ENCODE measurements at places on chromosomes 5 and 9.
A peak's percentile ranks its signal among the peaks of the same experiment; 100 is the strongest.

DNA sequence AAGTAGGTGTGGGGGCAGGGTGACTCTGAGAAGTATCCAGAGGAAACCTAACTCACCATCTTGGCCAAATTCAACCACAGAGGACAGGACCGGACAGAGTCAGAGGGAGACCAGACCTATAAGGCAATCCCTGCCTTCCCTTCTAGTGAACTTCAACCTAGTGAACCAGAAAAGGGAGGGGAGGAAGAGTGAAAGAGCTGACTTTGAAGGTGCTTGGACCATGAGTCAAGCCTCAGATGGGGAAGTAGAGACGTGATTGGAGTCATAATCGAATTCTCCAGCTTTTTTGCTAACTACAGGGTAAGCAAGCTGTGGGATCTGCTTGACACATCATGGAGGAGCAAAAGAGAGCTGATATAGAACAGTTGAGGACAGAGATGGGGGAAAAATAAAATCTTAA is 18.8 kb upstream of the KIF2A start:
- DNase-seq, result no peak

GRCh38 chr5:72530196-72530595 is 23.0 kb upstream of the ZNF366 start:
- no peak for DNase-seq

DNA sequence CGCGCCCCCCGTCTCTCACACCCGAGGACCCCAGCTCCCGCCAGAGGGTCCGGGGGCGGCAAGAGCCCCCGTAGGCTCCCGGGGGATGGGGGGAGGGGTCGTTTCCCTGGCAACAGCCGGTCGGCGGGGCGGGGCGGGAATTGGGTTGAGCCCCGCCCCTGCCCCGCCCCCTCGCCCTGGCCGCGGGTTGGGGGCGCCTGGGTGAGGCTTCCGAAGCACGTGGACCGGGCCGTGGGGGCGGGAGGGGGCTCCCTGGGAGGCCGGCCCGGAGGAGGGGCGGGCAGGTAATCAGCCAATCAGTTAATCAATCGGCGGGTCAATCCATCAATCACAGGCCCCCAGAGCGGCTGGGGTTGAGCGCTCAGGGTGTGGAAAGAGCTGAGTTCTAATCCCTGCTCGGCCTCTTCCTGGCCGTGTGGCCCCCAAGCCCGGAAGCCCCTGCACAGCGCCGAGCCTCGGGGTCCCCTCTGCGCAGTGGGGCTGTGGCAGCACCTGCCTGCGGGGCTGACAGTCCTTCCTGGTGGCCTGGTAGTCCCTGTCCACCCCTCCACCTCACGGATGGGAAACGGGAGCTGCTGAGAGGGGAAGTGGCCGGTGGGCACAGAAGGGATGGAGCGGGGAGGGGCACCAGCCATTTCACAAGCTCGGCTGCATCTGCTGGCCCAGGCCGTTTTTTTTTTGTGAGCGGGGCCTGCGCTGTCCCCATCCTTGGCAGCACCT is 174.2 kb upstream of the IER5L start:
- DNase-seq, result no peak

DNA sequence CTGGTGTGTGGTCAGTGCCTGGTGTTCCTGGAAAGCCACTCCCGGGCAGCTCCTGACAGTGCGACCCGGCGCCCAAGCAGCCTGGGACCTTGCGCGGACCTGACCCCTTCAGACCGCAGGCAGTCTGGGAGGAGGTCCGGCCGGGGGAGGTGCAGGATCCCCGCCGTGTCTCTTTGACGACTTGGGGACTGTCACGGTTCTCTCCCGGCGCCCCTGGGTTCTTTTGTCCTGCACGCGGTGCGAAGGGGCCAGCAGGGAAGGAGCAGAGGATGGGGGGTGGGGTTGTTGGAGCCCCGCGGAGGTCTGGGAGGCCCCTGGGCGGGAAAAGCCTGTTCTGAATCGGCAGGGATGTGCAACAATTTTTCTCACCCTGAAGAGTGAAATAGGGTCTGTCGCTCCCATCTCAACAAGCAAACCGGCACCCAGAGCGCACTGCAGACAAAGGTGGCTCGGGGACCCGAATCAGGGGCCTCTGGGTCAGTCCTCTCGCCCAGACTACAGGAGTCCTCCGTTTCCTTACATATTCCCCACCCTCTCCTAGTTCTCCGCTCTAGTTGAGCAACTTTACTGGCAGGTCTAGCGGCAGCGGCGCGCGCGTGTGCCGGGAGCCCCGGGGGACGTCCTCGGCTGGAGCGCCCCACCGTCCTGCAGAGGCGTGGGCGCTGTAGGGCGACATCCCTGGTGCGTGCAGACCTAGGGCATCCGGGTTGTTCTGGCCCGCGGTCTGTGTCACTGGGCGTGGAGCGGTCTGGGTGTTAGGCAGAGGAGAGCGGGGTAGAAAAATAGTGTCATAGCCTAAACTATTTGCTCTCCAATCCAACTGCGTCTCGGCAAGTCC is 1.2 kb downstream of the VCAN start:
- peak; percentile 10 for DNase-seq

GRCh38 chr5:157167214-157167621 is 1.2 kb upstream of the GARIN3 start:
- no peak for DNase-seq

DNA sequence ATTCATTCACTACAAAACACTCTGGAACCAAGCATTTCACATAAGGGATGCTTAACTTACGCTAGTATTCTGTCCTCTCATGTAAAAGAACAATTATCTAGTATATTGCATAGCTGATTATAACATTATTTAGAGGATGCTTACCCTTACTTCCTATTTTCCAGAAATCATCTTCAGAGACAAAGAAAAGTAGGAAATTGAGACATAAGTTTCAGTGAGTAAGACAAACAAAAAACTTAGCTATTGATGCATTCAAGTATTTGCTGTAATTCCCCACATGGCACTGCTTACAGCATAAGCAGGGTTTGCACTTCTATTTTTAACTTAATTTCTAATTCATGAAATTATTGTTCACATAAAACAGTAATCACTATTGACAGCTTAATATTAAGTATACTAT is 104.8 kb upstream of the SREK1 start:
- DNase-seq, result no peak

GRCh38 chr5:147818290-147818689 is 13.2 kb downstream of the SPINK1 start:
- DNase-seq, result no peak

- no peak for DNase-seq
Measured at GRCh38 chr9:113356686-113357292, 7.4 kb downstream of the BSPRY start.

- no peak for DNase-seq
Measured at GRCh38 chr5:125113328-125113727, 366.9 kb upstream of the ZNF608 start.

DNA sequence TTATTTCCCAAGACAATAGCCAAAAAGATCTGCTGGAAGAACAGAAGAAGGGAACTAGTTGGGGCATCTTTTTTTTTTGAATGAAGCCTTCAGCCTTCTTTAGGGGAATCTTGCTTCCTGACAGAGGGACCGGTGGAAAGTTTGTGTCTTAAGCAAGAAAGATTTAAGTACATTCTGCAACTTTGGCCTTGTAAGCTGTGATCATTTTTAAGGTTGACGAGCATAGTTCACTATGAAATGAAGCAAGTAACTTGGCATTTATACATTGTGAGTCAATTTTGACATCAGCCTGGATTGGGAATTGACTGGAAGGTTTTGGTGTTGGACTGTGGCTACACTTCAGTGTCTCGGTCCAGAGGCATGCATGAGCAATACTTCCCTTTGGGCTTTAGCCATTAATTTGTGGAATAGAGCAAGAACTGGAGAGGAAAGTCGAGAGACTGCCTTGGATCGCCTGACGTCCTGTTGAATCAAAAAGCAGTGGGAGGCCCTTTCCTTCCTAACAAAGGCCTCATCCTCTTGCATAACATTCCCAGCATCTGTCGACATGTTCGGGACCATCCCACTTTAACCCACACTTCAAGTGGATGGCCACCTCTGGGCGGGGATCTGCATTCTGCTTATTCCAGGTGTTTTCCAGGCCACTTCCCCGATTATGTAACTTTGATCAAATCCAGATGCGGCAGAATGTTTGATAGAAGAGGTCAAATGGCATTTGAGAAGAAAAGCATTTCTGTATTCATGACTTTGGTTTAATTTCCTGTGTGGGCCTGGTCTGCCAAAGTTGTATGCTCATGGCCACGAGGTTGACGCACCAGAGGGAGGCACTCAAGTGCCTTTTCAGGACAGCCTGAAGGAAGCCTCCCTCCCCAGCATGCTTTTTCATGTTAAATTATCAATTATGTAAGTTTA is 12.5 kb downstream of the ABL1 start:
- no peak for DNase-seq

- no peak for DNase-seq
Measured at GRCh38 chr5:139882961-139883539, 87.4 kb downstream of the PSD2 start.

GRCh38 chr9:14515571-14516198 is 177.5 kb downstream of the ZDHHC21 start:
- DNase-seq, result no peak

DNA sequence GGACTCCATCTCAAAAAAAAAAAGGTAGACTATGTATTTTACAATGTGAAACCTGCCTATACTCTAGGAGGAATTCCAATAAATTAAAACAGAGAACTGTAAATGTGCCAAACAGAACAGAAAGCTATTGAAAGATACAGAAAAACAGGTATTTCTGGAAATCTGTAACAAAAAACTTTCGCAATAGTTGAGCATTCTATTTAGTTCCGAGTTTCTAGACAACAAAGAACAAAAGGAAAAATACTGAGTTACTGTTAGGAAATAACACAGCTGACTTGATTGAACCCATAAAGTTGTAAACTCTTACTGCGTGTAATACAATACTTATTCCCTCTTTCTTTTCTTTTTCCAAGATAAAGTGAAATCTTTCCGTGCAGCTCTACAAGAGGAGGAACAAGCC is 18.6 kb downstream of the DIMT1 start:
- no peak for DNase-seq

- DNase-seq, result no peak
Measured at GRCh38 chr5:12876541-12877298, 972.5 kb upstream of the CTNND2 start.

GRCh38 chr9:6873857-6874256 is 116.1 kb downstream of the KDM4C start:
- no peak for DNase-seq

GRCh38 chr5:67379753-67380152 is 183.2 kb upstream of the CD180 start:
- DNase-seq, result no peak

DNA sequence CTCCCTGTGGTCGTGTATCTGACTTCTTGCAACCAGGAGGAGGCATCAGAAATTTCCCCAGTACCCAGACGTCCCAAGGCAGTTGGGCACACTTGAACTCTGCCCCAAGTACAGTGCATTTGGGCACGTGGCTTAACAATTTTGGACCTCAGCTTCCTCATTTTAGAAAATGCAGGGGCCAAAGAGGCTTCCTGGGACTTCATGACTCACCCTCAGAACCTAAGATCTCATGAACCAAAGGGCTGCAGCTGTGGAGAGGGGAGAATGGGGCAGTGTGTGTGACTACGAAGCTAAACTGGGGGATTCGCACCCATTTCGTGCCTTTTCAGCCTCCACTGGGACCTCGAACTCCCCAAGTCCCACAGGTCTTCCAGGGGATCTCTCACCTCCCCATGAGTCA is 59.2 kb downstream of the SYK start:
- DNase-seq, result no peak

DNA sequence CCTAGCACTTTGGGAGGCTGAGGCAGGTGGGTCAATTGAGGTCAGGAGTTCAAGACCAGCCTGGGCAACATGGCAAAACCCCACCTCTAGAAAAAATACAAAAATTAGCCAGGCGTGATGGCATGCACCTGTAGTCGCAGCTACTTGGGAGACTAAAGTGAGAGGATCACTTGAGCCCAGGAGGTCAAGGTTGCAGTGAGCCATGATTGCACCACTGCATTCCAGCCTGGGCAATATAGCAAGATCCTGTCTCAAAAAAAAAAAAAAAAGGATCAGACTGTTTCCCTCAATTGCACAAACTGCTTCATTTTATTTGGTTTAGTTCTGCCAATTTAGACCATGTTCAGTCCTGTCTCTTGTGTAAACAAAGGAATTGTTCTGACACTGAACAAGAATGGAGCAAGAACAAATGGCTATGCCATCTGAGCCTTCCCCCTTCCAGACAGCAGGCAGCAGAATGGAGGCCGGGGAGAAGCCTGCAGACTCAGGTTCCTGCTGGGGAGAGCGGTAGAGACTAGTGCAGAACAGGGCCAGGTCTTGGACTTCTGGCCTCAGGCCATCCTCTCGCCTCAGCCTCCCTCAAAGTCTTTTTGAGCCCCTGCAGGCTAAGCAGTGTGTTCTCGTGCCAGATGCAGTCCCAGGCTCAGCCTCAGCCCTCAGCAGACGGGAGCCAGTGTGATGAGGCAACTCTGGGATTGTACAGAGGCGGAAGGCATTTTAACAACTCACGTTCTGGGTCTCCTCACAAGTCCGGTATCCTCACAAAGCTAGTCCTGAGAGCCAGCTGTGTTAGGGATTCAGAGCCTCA is 18.2 kb downstream of the HNRNPH1 start:
- no peak for DNase-seq

GRCh38 chr9:92185096-92185495 is 69.9 kb upstream of the SPTLC1 start:
- DNase-seq, result no peak

GRCh38 chr9:3177936-3178335 is 334.0 kb upstream of the PUM3 start:
- DNase-seq, result no peak

All from T-helper 1 cell (primary cell).